ENCODE measurements at places on chromosomes 4 and X.

- DNase-seq = no peak
Observed at GRCh38 chr4:24973747-24974601, 56.8 kb downstream of the LGI2 start.

- DNase-seq = no peak
Observed at GRCh38 chr4:102318105-102318504, 27.2 kb downstream of the SLC39A8 start.

DNA sequence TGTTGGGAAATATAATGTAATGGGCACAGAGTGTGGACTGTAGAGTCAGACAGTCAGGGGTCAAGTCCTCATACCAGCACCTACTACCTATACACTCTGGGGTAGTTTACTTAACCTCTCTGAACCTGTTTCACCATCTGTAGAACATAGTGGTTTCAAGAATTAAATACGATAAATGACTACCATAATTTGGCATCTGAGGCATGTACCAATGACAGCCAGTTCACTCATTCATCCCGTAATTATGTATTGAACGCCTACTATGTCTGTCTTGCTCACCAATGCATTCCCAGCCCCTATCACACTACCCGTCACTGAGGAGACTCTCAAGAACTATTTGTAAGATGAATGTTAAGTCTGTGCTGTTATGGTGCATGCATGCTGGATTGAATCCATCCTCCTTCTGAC is 2.0 kb upstream of the FGB start:
- no peak for DNase-seq

GRCh38 chr4:75953509-75953908 is 12.7 kb upstream of the NAAA start:
- no peak for DNase-seq

Measured in stimulated activated CD4-positive, alpha-beta T cell treated with anti-CD3 and anti-CD28 coated beads, Interleukin-1b, Interleukin-23, amount 100 ng/mL, for 48 hours (primary cell).